Right cardiac atrium (tissue), 5 donors: ENCODE measurements at places on chromosomes 16 and 17. TPM values are rescaled to one million over a fixed set of nuclear protein-coding genes. Genes with fewer than 3 reads are reported as not detected.

DNA sequence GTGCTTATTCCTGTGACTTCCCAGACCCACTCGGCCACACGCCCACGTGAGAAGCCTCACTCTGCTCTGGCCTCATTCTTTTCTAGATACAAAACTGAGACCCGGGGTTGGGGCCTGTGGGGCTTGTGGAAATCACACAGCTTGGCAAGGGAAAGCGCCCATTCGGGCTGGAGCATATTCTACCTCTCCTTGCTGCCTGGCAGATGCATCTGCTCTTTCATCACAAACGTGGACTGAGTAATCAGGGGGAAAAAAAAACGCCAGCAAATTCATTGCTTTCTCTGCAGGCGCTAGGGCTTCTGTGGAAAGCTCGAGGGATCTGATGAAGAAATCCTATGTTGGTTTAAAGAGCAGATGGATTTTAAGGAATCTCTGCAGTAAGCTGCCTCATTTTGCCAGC lies 44.4 kb downstream of the DNAH9 start:
- peak; percentile 43 for DNase-seq

- no peak for DNase-seq
Observed at GRCh38 chr17:9484789-9485188, 90.8 kb downstream of the STX8 start.

TNFRSF17 gene
- total RNA-seq = not detected

SULT1A1 gene
- 23.3 TPM for total RNA-seq

DNA sequence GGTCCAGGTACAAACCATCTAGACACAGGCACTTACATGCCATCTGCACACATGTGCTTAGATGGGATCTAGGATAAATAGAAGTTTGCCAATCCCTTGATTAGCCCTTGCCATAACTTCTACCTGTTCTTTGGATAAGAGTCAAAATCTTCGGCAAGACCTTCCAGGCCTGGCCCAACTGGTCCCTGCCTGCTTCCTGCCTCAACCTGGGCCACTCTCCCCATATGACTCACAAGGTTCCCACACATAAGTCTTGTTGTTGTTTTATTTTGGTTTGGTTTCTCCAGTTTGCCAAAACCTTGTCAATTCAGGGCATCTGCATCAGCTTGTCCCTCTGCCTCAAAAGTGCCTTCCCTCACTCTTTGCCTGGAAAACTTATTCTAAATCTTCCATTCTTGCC lies 95.3 kb upstream of the XYLT1 start:
- DNase-seq = no peak

DNA sequence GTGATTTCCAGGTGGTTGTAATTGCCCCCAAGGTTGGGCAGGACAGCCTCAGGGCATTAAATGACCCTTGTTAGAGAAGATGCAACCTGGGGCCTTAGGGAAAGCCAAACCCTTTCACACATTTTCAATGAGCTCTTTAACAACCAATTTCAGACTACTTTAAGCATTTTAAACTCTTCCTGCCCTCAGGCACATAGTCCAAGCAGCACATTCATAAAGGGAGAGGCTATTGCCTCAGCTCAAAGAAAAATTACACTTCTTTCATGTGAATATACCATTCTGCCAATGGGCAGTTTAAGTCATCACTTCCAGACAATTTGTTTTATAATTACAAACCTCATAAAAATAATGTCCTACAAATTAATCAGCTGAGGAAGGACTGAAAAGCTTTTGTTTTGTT lies 544.5 kb downstream of the NPIPA7 start:
- DNase-seq = no peak
